Ureter (tissue), 1 donor: ENCODE measurements at places on chromosomes 7 and 10. TPM values are rescaled to one million over a fixed set of nuclear protein-coding genes. Genes with fewer than 3 reads are reported as not detected.

GRCh38 chr7:40288827-40289226 lies 154.0 kb downstream of the SUGCT start:
- no peak for DNase-seq

- no peak for DNase-seq
These were observed 20.8 kb upstream of the DDIT4 start for GRCh38 chr10:72252972-72253371.

DNA sequence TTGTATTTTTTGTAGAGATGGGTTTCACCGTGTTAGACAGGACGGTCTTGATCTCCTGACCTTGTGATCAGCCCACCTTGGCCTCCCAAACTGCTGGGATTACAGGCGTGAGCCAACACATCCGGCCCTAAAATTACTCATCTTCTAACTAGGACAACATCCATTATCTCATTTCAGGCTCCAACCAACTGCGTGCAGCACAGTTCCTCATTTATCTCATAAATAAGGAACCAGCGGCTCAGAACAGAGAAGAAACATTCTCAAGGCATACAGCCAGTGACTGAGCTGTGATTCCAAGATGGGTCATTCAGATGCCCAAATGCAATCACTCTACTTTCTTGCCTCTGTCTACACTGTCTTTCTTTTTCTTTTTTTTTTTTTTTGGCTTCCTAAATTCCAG lies 356.1 kb downstream of the ELMO1 start:
- no peak for DNase-seq

GRCh38 chr10:57165671-57166070 lies 804.6 kb upstream of the ZWINT start:
- no peak for DNase-seq

DNA sequence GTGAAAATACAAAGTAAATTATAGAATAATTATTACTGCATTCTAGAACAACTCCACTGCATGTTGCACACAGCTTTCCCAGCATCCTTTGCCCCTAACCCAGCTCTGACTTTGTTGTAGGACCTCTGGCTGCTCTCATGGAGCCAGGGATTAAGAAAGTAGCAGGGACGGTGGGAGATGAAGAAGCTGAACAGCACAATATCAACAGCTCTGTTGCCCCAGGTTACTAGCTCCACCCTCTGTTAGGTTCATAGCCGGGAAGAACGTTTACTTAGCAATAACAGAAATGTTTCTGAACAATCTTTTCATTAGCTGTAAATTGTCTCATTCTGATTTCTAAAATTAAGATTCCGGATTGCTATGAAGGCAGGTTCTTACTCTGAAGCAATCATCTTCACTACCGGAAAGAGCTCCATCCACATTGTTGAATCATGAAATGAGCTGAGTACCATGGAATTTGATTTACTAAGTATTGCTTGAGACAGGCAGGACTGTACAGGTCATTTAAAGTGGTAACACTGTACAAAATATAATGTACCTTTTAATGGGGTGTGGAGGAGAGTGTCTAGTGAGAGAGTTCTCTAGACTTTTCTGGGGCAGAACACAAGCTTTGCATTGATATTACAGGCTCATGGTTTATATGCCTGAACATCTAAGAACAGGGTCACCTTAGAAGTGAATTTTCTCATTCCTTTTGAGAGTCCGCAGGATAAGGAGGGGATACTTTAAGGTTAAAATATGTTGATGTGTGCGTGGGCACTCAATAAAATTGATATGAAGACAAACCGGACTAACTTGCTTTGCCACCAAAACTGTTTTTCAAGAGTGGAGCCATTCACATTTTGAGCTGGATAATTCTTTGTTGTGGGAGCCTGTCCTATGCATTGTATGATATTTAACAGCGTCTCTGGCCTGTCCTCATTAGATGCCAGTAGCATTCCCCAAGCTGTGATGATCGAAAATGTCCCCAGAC lies 20.8 kb upstream of the RAB18 start:
- no peak for DNase-seq

Gene PRSS2
- not detected for total RNA-seq

GRCh38 chr10:125340903-125341302 lies 180.5 kb upstream of the CTBP2 start:
- DNase-seq: no peak

- no peak for DNase-seq
These were observed 344.1 kb upstream of the PRKCQ start for GRCh38 chr10:6924166-6924565.

Gene PTPN20
- total RNA-seq: 2.5 TPM

- no peak for DNase-seq
These were observed 48.5 kb downstream of the RASGEF1A start for GRCh38 chr10:43218206-43218950.

Gene H2BK1
- total RNA-seq: not detected

DNA sequence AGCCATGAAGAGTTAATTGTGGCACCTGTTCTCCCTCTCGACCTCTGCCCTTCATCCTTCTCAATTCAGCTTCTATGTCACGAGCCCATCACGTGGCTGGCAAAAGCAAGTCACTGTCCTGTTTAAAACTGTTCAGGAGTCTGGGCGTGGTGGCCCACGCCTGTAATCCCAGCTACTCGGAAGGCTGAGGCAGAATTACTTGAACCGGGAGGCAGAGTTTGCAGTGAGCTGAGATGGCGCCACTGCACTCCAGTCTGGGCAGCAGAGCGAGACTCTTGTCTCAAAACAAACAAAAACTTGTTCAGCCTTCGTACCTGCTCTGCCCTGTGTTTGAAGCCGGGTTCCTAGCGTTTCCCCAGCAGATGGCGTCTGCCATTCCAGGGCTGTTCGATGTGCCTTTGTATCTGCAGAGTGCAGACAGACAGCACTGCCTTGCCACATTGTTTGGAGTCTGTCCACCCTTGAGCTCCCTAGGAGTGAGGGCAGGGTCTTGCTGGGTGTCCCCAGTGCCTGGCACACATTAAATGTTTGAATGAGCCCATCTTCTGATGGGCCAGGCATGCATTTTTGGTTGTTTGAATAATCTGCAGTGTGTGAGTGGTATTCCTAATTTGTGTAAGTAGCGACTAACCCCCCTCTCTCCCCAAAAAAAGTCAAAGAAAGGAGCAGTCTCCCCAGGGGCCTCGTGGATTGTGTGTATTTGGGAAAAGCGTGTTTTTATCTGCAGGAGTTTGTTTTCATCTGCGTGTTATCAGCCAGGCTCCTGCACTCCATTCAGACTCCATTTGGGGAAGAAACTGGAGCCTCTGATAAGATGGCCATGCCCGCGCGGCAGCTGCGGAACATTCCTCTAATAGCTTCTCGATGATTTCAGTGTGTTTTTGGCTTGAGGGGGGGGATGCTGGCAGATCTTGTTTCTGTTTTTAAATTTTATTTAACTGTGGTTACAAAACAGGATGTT lies 61.2 kb downstream of the DNAJB6 start:
- no peak for DNase-seq
